ENCODE measurements at places on chromosomes 1 and 21.

DNA sequence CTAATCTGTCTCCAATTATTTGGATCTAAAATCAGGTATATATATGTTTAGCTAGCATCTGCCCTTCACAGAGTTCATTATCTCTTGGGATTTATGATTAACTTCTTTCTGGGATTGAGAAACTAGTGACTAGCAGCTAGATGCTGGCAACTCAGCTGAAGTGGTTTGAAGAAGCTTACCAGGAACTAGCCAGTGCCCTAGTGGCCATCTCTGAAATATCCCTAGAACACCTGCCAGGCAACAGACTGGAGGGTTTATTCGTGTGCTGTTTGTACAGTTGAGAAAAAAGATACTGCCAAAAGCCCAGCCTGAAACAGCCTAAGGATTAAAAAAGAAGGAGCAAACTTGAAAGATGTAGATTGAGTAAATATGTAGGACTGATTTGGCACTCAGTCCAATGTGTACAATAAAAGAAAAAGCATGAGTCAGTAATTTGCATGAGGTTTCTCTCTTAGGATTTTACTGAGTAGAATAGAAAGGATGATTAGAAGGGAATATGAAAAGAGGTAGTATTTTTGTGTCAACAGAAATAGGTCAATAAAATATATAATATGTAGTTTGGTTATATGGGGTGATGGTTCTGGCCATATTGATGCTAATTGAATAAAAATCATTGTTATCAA lies 1144.6 kb upstream of the ADGRL2 start:
- no peak for DNase-seq

GRCh38 chr1:203059485-203059884 lies 26.3 kb downstream of the MYOG start:
- DNase-seq = no peak

DNA sequence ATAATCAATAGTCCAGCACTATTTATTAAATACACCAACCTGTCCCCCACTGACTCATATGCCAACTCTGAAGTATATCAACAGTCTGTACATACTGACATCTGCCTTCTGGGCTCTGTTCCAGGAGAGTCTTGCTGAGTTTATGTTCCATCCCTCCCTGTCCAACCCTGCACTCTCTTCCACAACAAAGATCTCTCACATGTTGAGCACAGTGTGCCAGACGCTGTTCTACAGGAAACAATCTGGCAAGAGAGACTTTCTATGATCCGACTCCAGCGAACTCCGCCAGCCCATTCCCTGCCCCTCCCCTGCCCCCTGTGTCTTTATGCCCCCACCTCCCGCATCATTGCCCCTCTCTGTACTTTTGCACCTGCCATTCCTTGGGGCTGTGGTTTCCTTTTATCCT lies 3.4 kb downstream of the LACTBL1 start:
- peak; percentile 93 for DNase-seq

- DNase-seq = no peak
Measured at GRCh38 chr1:116891396-116892079, 18.2 kb upstream of the PTGFRN start.

DNA sequence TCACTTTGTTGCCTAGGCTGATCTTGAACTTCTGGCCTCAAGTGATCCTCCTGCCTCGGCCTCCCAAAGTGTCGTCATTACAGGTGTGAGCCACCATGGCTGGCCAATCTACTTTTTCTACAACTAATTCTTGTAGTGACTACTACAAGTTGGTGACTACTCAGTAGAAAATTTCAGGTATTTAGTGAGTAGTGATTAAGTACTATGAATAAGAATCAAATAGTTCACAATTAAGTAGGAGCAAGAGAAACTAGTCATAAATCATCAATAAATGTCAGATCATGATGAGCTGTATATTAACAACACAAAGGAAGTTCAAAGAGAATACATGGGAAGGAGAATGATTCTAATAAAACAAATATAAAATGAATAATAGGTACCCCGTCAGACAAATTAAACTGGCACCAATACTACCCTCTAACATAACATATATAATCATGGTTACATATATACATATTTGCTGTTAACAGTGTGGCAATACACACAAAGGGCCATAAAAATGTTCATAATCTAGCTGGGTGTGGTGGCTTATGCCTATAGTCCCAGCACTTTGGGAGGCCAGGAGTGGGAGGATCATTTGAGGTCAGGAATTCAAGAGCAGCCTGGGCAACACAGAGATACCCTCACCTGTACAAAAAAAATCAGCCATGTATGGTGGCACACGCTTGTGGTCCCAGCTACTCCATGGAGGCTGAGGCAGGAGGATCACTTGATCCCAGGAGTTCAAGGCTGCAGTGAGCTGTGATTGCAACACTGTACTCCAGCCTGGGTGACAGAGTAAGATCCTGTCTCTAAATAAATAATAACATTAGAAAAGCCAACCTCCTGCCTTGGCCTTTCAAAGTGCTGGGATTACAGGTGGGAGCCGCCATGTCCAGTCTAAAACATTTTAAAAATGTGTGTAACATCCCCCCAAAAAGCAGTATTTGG lies 19.1 kb downstream of the YY1AP1 start:
- no peak for DNase-seq

GRCh38 chr1:231553320-231553719 lies 24.9 kb downstream of the TSNAX start:
- no peak for DNase-seq

DNA sequence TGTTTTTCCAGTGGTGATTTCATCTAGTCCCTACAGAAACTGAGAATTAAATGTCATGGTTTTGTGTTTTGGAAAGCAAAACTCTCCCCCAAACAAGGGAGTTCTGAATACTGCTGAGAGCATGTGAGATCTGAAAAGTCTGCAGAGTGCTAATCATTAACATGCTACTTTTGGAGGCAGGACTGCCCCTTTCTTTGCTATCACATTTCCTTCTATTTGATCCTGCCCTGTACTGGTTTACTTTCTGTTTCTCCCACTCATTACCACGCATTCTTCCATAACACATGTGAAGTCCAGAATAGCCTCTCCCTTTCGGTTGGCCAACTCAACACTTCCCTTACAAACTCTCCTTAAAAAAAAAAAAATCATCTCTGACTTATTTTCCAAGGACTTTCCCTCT lies 63.6 kb downstream of the GADD45A start:
- no peak for DNase-seq

GRCh38 chr1:33634806-33635205 lies 162.4 kb downstream of the ZSCAN20 start:
- no peak for DNase-seq

DNA sequence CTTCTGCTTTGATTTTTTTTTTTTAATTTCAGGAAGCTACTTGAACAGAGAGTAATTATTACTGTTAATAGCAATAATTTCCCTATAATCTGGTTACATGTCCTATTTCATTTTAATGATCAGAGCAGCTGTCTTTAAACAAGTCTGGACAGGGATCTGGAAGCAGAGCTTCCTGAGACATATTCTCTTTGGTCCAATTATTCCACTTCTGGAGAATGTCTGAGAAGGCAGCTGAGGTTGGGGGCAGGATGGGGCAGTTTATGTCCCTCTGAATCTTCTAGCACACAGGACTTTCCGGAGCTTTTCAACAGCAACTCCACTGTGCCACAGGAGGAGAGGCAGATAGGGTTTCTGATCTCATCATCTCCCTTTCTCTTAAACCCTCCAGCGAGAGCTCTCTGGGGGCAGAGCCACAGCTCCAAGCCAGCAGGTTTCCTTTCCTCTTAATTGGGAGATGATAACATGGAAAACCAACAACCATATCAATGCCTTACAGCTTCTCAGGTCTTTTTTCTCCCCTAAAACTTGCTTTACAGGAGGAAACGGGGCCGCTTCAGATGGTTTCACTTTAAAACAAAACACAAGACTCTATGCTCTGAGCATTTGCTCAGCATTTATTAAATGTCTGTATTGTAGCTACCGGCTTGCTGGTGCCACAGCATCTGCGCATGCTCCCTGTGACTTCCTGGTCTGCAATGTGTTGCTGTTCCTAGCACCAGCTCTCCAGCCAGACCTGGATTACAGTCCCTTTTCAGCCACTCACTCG lies 425.7 kb upstream of the USP24 start:
- DNase-seq = no peak
